ENCODE measurements at places on chromosomes 12 and 14.
A peak's percentile ranks its signal among the peaks of the same experiment; 100 is the strongest.

- DNase-seq = no peak
Observed at GRCh38 chr12:23484238-23484637, 465.2 kb downstream of the SOX5 start.

GRCh38 chr14:56514663-56515371, 64.8 kb upstream of the TMEM260 start:
- no peak for DNase-seq

DNA sequence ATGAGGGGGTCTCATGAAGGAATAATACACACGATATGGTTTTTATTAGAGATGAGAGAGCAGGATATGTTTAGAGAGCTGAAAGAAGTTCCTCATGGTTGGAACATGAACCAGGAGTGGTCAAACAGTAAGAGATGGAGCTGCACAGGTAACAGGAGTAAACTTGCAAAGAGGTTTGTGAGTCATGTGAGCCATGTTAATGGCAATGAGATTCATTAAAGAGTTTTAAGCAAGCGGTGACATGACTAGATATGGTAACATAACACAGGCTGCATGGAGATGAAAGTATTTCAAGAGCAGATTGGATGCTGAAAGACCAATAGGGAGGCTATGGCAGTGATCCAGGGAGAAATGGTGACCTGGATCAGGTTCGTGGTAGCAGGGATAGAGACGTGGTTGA, 62.6 kb upstream of the SSTR1 start:
- no peak for DNase-seq

GRCh38 chr12:30930641-30931040, 4.1 kb downstream of the TSPAN11 start:
- no peak for DNase-seq

DNA sequence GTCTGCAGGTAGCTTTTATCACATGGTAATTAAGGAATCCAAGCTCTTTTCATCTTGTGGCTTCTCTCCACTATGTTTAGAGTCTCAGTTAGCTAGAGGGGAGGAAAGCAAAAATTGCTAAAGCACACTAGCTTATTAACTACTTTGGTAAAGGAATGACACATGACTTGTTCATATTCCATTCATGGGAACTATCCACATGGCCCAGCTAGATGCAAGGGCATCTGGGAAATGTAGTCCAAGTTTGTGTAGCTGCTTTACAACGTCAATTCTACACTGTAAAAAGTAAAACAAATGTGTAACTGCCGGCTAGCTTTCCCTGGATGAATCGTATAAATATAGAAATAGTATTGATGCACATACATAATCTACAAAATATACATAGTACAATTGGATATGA, 244.5 kb upstream of the LRFN5 start:
- DNase-seq = no peak

GRCh38 chr12:104297477-104298113, 5.9 kb upstream of the EID3 start:
- DNase-seq = no peak

DNA sequence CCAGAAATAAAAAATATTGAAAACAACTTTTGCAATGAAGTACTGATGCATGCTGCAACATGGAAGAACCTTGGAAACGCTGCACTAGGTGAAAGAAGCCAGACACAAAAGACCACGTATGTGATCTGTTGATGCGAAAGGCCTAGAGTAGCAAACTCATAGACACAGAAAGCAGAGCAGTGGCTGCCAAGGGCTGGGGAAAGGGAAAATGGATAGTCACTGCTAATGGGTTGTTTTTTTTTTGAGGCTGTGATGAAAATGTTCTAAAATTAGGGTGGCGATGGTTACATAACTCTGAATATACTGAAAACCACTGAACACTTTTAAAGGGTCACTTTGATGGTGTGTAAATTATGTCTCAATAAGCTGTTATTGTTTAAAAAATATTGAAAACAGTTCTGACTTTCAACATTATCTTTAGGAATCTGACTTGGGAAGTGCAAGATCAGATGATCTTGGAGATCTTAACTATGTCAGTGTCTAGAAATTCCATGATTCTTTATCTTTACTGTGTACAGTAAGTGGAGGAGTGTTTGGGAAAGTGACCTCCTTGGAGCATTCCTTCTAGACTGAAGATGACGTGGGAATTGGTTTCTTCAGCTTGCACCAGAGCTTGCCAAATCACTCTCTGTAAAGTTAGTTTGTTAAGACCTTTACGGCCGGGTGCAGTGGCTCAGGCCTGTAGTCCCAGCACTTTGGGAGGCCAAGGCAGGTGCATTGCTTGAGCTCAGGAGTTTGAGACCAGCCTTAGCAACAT, 12.4 kb downstream of the MLXIP start:
- no peak for DNase-seq

DNA sequence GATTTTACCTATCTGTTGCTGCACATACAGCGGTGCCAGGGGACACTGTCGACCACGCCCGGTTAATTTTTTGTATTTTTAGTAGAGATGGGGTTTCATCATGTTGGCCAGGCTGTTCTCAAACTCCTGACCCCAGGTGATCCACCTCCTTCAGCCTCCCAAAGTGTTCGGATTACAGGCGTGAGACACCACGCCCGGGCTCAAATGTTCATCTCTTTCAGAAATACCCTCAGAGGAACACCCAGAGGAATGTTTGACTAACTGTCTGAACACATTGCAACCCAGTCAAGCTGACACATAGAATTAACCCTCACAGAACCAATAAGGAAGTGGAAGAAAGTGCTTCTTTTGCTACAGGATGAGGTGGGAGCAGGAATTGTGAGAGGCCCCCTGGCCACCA, 15.0 kb upstream of the ETFBKMT start:
- no peak for DNase-seq

DNA sequence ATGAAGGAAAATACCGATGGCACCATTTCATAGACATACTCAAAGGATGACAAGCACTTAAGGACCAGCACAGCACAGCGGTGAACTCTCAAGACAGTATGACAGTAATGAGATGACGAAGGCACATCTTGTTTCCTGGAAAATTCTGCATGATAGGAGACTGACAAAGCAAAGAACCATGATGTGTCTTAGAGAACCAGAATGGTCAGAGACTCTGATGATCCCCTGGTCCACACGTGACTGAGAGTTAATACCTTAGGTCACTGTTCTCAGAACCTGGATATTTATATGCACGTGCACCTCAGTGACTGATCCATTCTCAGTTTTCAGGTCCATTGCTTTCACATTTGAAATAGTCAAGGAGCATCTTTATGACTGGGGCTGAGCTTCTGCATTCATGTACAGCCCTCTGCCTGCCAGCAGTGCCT, 35.3 kb downstream of the PROX2 start:
- no peak for DNase-seq

DNA sequence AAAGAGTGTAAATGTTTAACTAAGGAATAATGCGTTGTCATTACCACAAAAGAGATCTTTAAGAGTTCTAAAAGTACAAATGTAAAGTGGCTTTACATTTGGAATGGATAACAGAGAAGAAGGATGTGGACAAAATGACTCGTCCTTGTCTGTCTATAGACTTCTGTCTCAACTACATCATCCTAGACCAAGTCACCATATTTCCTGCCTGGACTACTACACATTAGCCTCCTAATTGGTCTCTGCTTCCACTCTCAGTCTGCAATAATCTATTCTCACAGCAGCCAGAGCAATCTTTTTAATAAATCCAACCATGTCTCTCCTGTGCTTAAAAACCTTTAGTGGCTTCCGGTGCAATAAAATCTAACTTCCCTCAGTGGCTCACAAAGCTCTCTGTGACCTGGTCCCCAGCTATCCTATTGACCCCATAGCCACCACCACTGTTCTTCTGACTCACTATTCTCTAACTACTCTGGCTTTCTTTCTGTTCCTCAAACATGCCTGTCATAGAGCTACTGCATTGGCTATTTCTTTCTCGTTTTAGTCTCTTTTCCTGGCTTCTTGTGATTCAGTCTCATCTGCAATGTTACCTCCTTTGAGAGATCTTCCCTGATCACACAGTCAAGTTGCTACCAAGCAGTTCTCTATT, 91.1 kb downstream of the MYF5 start:
- no peak for DNase-seq

DNA sequence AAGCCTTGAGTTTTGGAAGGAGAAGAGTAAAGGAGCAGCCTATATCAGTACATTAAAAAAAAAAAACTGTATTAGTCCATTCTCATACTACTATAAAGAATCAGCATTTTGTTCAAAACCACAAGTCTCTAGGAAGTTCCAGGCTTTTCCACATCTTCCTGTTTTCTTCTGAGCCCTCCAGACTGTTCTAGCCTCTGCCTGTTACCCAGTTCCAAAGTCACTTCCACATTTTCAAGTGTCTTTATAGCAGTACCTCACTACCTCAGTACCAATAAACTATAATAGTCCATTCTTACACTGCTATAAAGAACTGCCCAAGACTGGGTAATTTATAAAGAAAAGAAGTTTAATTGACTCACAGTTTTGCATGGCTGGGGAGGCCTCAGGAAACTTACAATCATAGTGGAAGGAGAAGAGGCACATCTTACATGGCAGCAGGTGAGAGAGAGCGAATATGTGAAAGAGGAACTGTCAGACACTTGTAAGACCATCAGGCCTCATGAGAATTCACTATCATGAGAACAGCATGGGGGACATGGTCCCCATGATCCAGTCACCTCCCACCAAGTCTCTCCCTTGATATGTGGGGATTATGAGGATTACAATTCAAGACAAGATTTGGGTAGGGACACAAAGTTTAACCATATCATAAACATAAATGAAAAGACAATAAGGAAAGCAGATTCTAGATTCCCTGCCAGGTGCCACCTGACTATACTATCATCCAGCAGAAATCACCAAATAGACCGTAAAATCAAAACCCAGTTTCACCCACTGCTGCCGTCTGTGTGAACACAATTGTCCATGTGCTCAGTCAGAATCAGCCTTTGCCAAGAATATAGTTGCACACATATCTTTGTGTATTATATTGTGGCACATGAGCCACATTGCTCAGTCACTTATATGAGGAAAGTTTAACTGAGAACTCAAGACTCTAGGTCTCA, 27.8 kb downstream of the TOGARAM1 start:
- DNase-seq = no peak

DNA sequence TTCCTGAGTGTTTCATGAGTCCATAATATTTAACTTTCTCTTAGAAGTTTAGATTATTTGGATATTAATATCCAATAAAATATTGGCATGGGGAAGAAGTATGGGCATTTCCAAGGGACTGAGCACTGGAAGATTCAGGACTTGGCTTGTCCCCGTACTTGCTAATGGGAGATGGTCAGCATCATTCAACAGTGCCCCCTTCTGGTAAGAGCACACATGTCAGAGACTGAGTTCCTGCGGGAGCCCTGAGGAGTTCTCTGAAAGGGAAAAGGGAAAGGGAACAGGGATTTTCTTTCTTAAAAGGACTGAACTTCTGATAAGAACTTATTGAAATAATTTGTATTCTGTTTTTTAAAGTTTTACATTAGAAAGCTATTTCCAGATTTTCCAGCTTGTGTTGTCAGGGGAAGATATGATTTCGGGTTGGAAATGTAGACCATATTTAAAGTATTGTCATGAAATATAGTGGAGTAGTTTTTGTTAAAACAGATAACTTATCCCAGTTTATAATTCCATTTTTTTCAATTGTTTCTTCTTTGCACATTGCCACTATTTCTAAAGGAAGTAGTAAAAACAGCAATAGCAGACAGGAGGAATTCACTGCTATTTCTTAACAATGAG, 59.8 kb upstream of the C12orf71 start:
- DNase-seq = peak; percentile 34

DNA sequence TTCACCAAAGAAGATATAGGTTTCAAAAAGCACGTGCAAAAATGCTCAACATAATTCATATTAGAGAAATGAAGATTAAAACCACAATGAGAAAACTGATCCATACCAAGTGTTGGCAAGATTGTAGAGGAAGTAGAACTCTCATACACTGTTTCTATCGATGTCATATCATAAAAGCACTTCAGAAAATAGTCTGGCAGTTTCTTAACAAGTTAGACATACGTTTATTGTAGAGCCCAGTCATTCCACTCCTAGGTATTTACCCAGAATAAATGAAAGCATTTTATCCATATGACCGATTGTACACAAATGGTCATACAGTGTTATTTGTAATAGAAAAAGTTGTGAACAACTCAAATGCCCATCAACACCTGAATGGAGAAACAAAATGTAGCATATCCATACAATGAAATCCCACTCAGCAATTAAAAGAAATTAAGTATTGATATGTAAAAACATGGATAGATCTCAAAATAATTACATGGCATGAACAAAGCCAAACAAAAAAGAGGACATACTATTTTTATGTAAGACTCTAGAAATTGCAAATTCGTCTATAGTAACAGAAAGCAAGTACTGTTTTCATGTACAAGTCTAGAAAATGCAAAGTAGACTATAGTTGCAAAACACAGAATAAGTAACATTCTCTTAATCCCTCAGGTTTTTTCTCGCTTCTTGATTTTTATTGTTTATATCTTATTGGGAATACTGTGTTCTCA, 41.0 kb downstream of the USP15 start:
- no peak for DNase-seq

DNA sequence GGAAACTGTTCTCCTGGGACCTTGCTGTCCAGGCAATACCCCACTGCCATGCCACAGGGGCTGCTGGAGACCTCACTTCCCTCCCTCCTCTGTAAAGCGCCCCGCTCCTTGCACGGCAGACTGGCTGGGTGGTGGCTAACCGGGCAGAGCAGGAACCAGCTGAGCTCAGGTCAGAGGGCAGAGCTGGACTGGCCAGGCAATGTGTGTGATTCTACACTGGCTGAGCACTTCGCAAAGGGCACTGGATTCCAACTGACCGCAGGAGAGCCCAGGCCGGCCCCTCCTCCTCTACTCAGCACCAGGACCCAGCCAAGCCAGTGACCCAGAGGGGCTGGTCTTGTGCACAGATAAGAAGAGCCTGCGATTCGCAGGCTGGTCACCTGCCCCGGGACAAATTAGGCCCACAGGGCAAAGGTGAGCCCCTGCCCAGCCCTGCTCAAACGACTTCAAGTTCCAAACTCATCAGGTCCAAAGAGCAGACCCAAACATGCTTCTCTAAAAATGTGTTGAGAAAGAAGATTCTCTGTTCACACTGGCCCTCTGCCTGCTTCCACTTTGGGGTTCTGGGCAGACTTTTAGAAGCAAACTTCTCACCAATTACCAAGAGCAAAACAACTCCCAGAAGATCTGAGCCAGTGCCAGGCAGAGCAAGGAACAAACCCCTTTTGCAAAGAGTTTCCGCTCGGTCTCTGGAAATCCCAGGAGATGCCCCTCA, 54.9 kb upstream of the DIO3 start:
- DNase-seq = no peak

GRCh38 chr14:68981139-68981538, 2.0 kb upstream of the ACTN1 start:
- DNase-seq = no peak

GRCh38 chr14:101707068-101707842, 54.3 kb upstream of the PPP2R5C start:
- peak; percentile 60 for DNase-seq

DNA sequence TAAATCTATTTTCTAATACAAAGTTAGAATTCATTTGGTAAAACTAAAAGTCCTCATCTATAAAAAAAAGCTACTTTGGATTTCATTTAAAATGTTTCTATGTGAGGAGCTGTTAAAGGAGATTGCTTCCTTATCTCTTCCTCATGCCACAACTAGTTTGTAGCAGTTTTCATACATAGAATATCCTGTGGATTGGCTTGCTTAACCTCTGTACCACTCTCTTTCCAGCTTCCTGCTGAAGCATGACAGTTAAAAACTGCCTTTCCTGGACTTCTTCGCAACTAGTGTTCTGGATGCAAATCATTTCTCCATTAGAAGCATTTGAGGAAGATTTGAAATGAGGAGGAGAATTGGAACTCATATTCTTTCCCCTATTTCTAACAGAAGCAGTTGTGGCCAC, 49.6 kb downstream of the ST8SIA1 start:
- no peak for DNase-seq

Measured in activated gamma-delta T cell treated with Interleukin-2 at 50 U/mL for 16 hours (primary cell).